ENCODE measurements at places on chromosomes 13 and 19. TPM values are rescaled to one million over a fixed set of nuclear protein-coding genes. Genes with fewer than 3 reads are reported as not detected.
A peak's percentile ranks its signal among the peaks of the same experiment; 100 is the strongest.

GRCh38 chr13:49404703-49405020 is 39.2 kb downstream of the CAB39L start:
- DNase-seq: no peak

The GNG8 gene
- polyA plus RNA-seq: 7.3 TPM

GRCh38 chr19:40366697-40367561 is 18.4 kb downstream of the PLD3 start:
- DNase-seq: peak; percentile 57

GRCh38 chr13:23651887-23652286 is 81.7 kb downstream of the TNFRSF19 start:
- DNase-seq: no peak

GRCh38 chr13:41937388-41937787 is 23.5 kb downstream of the VWA8 start:
- DNase-seq: no peak

- DNase-seq: no peak
Measured at GRCh38 chr19:15758379-15758778, 20.6 kb downstream of the OR10H3 start.

The ITPKC gene
- 16.8 TPM for polyA plus RNA-seq

DNA sequence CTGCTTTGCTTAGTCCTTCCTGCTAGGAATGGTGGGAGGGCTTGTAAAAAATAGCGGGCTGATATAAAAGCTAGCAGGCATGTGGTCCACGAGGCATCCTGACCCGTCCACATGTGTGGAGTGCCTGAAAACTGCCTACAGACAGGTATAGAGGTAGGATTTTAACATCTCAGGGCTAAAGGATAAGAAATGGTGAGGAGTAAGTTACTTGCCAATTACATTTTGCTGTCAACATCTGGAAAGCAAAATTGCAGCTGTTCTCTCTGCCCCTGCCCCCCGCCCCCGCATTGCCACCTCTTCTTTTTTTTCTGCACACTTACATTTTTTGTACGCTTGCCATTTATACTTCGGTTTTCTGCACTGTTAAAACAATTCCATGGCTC is 21.0 kb downstream of the NFIX start:
- no peak for DNase-seq

The FRY gene
- polyA plus RNA-seq: 64.7 TPM

The TPTE2 gene
- 1.2 TPM for polyA plus RNA-seq

DNA sequence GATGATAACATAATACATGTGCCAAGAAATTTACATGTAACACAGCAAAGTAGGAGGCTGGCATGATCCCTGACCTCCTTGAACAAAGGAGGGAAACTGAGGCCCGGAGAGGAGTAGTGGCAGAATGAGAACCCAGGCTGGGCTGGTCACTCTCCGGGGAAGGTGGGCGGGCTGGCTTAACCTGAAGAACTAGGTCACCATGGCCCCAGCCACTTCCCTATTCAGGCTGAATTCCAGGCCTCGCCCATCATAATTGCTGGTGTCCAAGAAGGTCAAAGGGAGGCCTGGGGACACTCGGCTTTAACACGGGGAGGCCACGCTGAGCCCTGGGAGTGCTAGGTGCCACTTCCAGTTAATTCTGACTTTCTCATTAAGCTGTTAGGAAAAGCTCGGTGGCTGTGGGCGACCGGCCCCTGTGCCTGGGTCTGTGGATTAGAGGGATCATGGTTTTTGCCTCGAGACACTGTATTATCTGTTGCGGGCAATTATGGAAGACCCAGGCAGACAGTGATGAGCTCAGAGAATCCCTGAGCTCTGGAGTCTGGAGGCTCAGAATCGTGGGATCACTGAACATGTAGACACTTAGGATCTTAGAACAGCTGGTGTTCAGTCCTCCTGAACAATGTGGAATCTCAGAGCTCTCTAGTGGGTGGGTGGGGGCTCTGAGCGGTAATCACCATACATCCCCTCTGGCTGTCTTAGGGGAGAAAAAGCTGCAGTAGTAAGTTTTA is 5.0 kb upstream of the TINCR start:
- no peak for DNase-seq

All from renal pelvis (tissue), 12 donors.